ENCODE measurements at places on chromosomes 3 and 15.

DNA sequence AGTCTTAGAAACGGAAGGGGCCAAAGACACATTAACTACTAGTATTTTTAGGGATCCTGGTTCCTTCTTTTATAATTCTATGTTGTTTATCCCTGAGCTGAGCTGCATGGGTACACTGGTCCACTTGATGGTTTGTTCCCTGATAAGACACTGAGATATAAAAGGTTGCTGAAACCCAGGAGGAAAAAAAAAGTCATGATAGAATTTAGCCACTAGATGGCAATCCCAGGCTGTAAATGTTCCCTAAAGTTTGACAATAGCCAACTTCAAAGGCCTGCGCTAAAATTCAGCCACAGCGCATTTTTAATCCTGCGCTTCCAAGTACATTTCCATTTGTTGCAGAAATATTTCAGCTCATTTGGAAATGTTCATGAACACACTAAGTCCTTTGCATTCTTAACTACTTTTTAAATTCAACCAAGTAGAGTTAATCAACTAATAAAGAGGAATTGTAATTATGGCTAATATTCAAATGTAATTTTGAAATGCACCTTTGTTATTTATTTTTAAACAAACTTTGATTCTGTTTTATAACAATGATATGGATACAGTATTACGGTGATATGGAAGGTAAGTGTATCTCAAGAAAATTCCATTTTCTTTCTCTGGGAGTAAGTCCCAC is 249.3 kb upstream of the FEZF2 start:
- DNase-seq, result peak; percentile 60

DNA sequence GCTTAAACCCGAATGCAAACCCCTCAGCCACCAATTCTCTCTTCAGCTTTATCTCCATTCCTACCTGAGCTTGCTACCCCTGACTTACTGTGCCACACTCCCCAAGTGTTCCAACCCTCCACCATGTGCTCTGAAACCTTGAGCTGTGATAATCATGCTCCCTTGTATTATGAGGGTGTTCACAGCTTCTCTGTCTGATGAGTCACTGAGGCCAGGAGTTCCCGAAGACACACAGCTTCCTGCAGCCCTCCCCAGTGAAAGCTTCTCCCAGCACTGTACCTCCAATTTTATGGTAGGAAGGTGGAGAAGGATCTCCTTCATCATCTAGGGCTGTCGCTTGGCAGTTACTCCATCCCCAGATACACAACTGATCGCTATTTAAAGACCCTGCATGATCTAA is 24.9 kb downstream of the STAC start:
- DNase-seq, result no peak

DNA sequence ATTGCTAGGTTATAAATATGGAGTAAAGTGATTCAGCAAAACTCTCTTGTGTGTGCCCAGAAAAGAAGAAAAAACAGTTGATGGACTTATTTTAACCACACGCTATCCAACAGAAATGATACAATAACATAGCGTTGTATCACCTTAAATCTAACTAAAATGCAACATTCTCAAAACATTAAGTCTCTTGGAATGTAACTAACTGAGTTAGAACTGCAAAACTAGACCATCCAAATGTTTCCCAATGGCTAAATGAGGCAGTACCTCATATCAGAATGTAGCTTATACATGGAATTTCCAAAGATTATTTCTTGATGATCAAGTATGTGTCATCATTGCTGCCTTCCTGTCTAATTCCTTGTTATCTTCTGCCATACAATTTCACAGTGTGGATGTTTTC is 187.9 kb downstream of the CNTN3 start:
- no peak for DNase-seq

- DNase-seq, result no peak
Observed at GRCh38 chr3:46538803-46539442, 27.2 kb downstream of the LRRC2 start.

GRCh38 chr15:78438619-78439285 is 736 bp downstream of the IREB2 start:
- DNase-seq, result no peak

DNA sequence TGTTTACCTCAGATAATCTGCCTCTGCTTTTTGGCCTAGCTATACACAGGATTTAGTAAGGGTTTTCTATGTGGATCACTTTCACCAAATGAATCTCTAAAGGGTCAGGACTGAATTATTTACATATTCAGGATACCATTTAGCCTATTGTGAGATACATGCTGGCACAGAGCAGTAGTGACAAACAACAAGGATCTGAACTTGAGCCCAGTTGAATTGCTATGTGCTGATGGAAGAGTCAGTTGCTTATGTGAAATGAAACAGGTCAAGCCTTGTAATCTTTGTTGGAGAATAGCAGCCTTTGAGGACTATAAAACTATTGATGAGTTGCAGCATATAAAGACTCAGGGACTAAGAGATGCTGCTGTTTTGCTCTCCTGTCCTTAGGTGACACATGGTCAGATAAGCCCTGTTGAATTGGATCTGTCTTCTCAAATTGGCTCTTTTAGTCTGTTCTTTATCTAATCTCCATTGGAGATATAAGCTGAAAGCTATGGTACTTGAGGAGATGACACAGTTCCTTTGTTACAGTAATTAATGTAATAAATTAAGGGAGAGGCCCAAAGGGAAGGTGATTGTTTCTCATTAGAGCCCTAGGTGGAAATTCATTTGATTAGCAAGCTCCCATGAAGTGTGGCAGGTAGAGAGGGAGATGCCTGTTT is 30.4 kb downstream of the ZNF609 start:
- no peak for DNase-seq

DNA sequence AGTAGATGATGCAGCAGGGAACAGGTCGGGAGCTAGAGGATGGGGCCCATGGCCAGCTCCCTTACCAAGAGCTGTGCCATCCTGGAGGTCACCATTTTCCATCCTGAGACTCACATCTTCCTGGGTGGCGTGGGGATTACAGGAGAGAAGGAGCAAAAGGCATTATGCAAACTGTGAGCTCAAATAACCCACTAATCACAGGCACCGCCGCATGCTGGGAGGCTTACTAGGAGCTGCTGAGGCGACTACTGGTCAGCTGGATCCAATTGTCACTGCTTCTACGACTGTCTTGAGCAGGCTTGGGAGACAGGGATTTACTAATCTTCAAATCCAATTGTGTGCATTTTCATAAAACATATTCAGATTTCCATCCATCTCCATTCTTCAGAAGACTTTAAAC is 12.5 kb upstream of the KBTBD12 start:
- DNase-seq, result no peak

DNA sequence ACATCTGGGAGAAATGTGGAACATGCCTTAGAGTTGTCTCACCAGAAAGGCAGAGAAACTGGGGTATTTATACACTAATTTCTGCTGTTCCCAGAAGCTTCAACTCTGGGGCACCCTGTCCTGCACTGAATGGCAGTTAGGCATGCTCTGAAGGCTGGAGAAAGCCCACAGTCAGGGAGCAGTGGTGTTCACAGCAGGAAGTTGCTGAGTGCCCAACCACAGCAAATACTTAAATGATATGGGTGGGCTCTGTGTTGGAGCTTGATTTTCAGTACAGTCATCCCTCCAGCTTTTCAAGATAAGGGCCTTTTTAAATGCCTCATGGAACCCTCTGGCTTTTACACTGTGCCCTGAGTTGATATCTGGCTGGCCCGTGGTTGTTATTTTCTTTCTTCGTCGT is 38.7 kb upstream of the RASGRF1 start:
- no peak for DNase-seq

- DNase-seq, result no peak
Observed at GRCh38 chr3:67535006-67535405, 119.4 kb downstream of the SUCLG2 start.

DNA sequence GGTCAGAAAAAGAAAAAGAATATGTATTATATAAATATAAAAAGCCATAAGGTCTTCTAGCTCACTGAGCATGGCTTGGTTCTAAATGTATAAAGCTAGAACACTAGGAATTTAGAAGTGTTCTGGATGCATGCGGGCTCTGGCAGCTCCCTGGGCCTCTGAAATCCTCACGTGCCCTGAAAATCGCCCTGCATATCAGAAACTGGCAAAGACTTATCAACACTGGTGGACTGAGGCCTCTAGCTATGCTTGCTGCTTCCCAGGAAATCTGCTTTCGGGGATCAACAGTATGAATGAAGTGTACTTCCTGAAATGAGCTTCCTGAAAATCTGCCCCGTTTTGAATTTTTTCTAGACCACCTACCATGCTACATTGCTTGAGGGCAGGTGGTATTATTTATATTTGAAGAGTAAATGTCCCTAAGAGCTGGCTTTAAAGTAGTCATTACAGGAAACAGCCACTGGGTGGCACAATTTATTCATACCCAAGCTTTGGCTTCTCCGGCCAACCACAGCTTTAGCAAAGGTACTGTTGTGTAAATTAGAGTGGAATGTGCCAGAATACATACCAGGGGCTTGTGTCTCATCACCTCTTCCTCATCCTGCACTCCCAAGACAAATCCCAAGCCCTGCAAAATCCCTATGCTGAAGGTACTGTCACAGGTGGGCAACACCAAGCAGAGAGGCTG is 17.7 kb downstream of the CRTAP start:
- DNase-seq, result peak; percentile 87

DNA sequence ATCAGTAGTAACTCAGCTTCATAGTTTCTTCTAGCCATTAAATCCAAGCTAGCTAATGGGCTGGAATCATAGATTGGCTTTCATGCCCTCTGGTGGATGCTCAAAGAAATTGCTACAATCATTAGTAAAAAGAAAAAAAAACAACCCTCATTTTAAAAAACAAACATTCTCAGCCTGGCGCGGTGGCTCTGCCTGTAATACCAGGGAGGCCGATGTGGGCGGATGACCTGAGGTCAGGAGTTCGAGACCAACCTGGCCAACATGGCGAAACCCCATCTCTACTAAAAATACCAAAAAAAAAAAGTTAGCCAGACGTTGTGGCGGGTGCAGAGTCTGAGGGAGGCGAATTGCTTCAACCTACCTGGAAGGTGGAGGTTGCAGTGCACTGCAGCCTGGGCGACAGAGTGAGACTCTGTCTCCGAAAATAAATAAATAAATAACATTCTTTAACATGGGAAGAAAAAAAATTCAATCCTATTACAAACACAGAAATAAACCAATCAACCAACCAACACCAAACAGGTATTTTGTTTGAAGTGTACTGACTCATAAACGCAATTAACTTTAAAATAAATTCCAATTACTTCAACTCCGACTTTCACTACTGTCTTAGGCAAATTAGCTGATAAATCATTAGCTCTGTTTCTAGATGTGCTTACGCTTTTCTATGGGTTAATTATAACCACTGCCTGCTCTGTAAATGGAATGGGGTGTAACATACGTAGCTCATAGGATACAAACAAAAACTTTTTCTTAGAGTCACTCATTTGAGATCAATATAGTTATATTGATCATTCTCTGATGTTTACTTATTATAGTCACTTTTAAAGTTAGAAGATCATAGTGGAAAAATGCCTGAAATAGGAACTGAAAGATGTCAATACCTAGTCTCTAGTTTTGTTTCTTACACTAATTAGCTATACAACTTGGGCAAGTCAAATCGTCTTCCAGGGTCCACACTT is 24.9 kb downstream of the TMEM207 start:
- DNase-seq, result peak; percentile 64

DNA sequence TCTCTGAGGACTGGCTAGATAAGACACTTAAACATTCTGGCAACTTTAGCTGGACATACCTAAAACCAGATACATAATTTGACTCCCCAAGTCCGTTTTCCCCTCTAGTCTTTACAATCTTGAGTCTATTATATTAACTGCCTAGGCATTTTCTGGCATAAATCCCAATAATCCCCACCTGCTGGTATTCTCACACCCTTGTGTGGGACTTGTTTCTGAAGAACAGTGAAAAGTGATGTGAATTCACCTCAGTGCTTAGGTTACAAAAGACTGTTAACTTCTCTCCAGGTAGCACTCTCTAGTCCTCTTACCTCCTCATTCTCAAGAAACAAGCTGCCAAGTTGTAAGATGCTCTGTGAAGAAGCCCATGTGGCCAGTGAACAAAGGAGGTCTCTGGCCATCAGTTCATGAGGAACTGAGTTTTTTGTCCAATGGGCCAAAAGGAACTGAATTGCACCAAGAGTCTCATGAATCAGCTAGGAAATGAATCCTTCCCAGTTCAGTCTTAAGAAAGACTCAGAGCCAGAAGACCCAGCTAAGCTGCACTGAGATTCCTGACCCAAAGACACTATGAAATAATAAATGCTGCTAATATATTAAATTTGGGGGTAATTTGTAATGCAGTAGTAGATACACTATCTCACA is 4.1 kb downstream of the OSBPL11 start:
- DNase-seq, result no peak

DNA sequence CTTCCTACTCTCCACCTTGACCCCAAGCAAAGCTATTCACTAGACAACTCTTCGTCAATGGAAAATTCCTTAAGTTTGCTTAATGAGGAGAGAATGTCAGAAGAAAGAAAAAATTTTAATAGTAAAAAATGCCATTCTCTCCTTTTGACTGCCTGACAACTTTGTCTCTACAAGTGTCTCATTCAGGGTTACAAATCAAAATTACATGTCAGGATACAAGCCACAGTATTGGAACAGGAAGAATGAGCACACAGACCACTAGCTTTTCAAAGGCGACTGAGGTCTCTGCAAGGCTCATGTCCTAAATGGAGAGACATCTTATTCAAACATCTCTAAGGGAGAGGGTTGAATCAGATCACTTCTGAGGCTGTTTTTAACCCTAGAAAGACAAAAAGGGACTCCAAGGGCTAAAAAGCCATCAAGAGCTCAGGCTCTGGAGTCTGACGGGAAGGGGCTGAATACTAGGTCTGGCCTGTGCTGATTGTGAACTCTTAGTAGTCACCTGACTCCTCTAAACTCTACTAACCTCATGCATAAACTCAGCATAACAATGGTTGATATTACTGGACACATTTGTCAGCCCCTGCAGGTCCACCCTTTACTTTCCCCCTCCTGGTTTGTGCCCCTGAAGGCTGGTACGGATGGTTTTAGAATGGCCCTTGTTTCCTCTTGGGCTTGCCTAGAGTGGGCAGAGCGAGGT is 12.8 kb upstream of the MEIS2 start:
- DNase-seq, result no peak

GRCh38 chr3:32626631-32627030 is 56.0 kb upstream of the DYNC1LI1 start:
- DNase-seq, result no peak

DNA sequence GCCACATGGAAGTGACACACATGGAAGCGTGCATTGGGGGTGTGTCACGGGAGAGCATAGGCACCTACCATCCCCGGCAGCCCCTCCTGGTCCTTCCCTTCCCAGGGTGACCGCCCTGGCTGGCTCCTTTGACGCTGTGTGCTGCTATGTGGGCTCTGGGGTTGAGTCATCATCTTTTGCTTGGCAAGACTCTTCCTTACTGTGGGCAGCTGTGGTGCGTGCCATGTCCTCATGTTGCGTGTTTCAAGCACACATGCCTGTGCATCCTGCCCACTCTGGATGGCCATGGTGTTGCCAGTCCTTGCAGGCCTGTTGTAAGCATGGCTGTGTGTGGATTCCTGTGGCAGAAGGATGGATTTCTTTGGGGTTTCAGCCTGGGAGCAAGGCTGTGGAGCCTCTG is 14.0 kb downstream of the PLXNA1 start:
- DNase-seq, result no peak

GRCh38 chr15:33021806-33022389 is 172.6 kb downstream of the FMN1 start:
- no peak for DNase-seq

- no peak for DNase-seq
Observed at GRCh38 chr15:93987068-93987467, 244.3 kb upstream of the MCTP2 start.

- DNase-seq, result no peak
Observed at GRCh38 chr3:46463868-46464241, 850 bp downstream of the LTF start.
